Activated CD8-positive, alpha-beta memory T cell treated with anti-CD3 and anti-CD28 coated beads for 1 hour (primary cell): ENCODE measurements at places on chromosomes 12 and 14.

DNA sequence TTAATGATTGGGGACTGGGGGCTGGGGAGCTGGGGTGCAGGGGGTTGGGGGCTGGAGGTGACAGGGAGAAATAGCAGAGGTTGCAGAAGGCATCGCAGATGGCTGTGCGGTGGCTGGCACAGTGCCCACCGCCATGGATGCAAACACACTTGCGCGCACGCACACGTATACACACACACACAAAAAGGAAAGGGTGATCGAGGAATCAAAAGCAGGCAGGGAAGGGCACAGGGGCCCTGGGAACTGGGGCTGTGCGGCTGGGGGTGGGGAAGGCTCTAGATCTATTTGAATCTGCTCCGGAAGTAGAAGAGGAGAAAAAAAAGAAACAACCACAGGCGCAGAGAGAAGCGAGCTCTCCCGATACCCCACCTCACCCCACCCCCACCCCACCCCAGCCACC lies 39.4 kb downstream of the ZFHX2 start:
- no peak for DNase-seq

GRCh38 chr12:72089678-72090077 lies 151.0 kb downstream of the TPH2 start:
- DNase-seq, result no peak

- no peak for DNase-seq
These were observed 565 bp downstream of the NT5DC3 start for GRCh38 chr12:103840462-103840875.

GRCh38 chr12:19431407-19432308 lies 7.6 kb upstream of the AEBP2 start:
- DNase-seq, result no peak

- no peak for DNase-seq
These were observed 42.5 kb downstream of the TPH2 start for GRCh38 chr12:71981149-71981548.

- DNase-seq, result no peak
These were observed 40.1 kb upstream of the PARP11 start for GRCh38 chr12:3913278-3913677.

- no peak for DNase-seq
These were observed 34.0 kb downstream of the FIGNL2 start for GRCh38 chr12:51814311-51815088.

DNA sequence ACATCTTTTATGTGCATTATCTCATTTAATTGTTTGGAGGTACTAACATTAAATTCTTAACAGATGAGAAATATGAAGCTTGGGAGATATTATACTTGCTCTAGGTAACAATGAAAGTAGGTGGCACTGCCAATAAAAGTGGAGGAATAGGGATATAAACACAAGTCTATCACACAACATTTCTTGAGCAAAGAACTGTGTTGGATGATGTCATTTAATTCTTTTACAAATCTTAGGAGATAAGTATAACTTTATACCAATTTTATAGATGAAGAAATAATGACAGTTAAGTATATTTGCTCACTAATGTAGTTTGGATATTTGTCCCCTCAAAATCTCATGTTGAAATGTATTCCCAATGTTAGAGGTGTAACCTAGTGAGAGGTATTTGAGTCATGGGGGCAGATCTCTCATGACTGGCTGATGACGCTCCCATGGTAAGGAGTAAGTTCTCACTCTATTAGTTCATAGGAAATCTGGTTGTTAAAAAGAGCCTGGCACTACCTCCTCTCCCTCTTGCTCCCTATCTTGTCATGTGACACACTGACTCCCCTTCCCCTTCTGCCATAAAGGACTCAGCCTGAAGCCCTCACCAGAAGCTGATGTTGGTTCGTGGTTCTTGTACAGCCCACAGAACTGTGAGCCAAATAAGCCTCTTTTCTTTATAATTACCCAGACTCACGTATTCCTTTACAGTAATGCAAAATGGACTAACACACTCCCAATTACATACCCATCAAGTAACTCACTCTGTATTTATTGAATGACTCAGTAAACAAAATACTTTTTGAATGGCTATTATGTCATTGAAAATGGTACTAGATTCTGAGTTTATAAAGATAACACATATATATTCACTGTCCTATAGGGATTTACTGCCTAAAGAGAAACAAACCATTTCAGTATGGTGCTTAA lies 146.8 kb upstream of the KITLG start:
- no peak for DNase-seq

GRCh38 chr14:61176686-61177085 lies 104.5 kb downstream of the TMEM30B start:
- no peak for DNase-seq

DNA sequence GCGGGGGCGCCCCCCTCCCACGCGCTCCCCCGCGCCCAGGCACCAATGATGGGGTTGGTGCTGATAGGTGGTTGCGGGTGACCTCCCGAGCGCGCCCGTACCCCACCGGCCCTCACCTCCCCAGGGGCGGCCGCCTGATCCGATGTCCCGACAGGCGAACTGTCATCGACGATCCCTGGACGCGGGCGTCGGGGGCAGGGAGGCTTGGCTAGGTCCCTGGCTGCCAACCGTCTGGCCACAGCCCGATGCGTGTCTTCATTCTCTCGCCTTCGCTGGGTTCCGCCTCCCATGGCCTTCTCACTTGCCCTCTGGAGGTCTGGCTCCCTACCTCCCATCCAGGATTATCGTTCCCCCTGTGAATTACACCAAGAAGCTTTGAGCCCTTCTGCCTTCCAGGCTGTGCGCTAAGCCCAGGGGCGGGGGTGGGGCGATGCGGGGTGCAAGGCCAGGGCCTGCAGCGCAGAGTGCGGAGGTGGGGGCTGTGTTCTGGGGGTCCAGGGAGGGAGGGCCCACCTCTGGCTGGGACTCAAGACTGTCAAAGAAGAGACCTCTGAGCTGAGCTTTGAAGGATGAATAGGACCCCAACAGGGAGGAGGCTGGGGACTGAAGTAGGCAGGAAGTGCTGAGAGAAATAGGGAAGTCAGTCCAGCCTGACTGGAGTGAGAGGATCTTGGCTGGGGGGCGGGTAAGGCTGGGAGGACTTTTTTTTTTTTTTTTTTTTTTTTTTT lies 7.7 kb upstream of the RACGAP1 start:
- no peak for DNase-seq

DNA sequence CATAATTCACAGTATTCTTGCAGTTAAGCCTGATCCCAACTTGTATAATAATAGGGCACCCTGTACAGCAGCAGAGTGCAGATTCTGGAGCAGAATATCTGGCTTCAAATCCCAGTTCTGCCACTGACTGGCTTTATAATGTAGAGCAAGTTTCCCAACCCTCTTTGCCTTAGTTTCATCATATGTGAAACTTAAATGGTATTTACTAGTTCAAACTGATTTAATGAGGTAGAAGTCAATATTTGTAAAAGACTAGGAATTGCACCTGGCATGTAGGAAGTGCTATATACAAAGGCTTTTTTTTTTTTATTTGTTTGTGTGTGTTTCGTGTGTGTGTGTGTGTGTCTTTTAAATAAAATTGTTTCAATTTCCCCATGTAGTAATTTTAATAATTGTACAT lies 125.9 kb downstream of the CCER1 start:
- no peak for DNase-seq

DNA sequence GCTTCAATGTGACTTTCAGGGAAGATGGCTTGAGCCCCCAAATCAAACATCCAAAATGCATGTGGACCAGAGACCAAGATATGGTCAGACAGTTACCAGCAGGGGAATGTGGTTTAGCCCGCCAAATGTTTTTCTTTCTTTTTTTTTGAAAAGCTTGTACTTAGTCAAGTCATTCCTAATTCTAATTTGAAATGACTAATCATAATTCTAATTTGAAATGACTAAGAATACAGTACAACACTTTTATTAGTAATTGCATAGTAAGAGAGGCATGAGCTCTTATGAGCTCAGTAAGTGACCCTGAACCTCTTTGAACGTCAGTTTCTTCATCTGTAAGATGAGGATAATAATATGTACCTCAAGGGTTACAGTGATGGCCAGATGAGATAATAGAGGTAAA lies 72.4 kb downstream of the HECTD4 start:
- no peak for DNase-seq
